Urinary bladder (tissue), 4 donors: ENCODE measurements at places on chromosomes 2 and 18.

GRCh38 chr2:48527226-48527885 is 2.6 kb upstream of the STON1 start:
- peak; percentile 39 for DNase-seq

DNA sequence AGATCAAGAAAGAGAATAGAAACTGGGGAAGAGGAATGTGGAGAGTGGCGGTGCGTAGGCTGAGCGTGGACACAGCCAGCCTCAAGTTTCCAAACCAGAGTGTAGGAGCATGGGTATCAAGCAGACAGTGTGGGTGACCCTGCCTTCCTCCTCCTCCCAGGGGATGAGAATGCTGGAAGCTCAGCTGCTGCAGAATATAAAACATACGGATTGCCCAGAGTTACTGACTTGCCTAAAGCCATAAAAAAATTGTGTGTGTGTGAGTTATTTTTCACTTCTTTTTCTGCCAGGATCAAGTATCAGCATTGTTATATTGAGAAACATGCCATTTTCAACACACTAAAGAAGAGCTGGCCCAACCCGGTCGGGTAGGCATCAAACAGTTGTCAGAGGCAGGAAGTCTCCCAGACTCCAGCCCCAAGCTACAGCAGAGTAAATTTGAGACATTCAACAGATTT is 333.3 kb upstream of the ACVR2A start:
- no peak for DNase-seq

- no peak for DNase-seq
Measured at GRCh38 chr2:241198381-241199279, 10.2 kb downstream of the ANO7 start.

DNA sequence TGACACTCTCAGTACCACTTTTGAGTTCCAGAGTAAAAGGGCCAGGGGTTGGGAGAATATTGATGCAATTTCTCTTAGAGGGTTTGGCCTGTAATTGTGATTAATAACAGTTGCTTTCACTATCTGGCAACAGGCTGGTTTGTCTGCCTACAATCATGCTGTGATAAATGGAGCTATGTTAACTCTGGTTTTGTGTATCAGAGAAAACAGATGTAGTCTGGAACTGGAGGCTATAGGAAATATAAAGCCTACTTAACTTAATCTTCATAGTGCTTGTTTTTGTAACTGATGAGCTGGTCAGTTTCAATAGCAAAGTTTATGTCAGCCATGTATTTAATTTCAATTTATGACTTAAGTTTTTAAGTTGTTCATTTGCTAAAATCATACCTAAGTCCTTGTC is 138.0 kb downstream of the AGPS start:
- no peak for DNase-seq

DNA sequence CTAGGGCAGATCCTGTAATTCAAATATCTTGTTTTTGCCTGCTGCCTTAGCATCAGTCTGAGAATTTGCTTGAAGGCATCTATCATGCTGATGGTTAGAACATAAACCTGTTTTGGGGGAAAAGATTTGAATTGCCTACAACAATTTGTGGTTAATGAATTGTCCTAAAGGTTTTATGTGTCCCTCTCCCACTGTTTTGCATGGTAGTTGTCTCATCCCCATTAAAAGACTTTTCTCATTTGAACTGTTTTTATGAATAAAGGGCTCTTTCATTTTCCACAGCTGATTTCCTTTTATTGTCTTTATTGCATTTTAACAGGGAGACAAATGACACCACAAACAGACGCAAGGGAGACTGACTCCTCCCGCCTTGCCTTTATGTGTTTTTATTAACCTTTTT is 275.6 kb downstream of the PIK3C3 start:
- DNase-seq: no peak

GRCh38 chr2:20378891-20379519 is 28.4 kb upstream of the PUM2 start:
- peak; percentile 37 for DNase-seq
